ENCODE measurements at places on chromosomes 2 and 18.

GRCh38 chr2:197191177-197191939 lies 119.2 kb downstream of the ANKRD44 start:
- DNase-seq: peak; percentile 52

- DNase-seq: no peak
These were observed 220.2 kb downstream of the HDAC4 start for GRCh38 chr2:239180526-239181073.

GRCh38 chr18:305003-305501 lies 37.2 kb upstream of the THOC1 start:
- DNase-seq: peak; percentile 62

DNA sequence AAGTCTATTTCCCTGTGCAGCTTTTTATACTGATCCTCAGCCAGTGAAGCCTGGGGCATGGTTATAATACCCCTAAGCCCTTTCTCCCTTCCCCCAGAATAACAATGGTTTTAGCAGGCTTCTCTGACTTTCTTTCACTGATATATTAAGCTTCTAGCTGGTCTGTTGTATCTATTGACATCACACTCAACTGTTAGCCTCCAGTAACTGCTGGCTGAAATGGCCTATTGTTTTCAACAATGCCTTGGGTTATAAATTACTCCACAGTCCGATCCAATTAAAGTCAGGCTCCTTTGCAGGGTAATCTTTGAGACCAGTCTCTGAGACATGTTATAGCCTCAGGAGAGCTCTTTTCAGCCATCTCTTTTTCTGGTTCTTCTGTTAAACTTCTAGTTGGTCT lies 2.9 kb upstream of the SLC9A4 start:
- no peak for DNase-seq

GRCh38 chr2:51297488-51297887 lies 265.6 kb upstream of the NRXN1 start:
- no peak for DNase-seq
